ENCODE measurements at places on chromosomes 11 and 22. TPM values are rescaled to one million over a fixed set of nuclear protein-coding genes. Genes with fewer than 3 reads are reported as not detected.

GRCh38 chr11:110712659-110713448 is 617 bp upstream of the ARHGAP20 start:
- DNase-seq: peak; percentile 59

DNA sequence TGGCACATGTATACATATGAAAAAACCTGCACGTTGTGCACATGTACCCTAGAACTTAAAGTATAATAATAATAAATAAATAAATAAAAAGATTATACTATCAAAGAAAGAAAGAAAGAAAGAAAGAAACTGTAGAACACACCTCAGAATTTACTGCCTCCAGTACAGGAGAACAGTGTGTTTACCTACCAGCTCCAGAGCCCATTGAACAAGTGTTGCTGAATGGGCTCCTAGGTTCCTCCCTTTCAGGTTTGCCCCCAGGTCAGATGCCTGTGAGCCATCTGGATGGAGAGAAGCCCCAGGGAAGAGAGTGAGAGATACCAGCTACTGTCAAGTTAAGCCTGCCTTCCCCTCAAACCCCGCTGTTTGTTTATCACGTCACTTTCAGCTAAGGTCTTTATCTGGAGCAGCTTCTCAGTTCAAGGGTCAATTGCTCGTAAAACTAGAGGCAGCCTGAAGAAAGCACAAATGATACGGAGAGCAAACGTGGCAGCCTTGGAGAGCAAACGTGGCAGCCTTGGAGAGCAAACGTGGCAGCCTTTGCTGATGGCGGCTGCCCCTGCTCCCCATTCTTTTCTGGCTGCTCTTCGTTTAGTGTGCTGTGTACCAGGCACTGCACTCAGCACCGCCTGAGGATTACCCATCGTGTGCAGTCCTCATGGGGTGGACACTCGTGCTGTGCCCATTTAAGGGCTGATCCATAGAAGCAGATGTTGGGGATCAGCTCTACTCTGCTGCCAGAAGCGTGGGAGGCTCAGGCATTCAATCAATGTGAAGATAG is 111.7 kb downstream of the ADAMTS15 start:
- no peak for DNase-seq

Gene TRIM48
- not detected for total RNA-seq

GRCh38 chr11:10725114-10725906 is 25.7 kb upstream of the CTR9 start:
- no peak for DNase-seq

DNA sequence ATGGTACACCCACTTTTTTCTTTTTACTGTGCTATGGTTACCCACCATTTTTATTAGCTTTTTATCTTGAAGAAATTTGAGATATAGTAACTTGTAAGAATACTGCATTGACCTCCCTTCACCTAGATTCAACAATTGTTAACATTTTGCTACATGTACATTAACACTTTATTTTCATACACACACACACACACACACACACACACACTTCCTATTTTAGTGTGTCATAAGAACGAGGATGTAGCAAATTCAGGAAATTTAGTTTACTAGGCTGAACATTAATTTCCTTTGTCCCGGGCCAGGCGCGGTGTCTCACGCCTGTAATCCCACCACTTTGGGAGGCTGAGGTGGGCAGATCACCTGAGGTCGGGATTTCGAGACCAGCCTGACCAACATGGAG is 1.1 kb upstream of the ATP6V1E1 start:
- DNase-seq: no peak
